ENCODE measurements at places on chromosomes 2 and 18. TPM values are rescaled to one million over a fixed set of nuclear protein-coding genes. Genes with fewer than 3 reads are reported as not detected.

IL36RN gene
- total RNA-seq, result not detected

DNA sequence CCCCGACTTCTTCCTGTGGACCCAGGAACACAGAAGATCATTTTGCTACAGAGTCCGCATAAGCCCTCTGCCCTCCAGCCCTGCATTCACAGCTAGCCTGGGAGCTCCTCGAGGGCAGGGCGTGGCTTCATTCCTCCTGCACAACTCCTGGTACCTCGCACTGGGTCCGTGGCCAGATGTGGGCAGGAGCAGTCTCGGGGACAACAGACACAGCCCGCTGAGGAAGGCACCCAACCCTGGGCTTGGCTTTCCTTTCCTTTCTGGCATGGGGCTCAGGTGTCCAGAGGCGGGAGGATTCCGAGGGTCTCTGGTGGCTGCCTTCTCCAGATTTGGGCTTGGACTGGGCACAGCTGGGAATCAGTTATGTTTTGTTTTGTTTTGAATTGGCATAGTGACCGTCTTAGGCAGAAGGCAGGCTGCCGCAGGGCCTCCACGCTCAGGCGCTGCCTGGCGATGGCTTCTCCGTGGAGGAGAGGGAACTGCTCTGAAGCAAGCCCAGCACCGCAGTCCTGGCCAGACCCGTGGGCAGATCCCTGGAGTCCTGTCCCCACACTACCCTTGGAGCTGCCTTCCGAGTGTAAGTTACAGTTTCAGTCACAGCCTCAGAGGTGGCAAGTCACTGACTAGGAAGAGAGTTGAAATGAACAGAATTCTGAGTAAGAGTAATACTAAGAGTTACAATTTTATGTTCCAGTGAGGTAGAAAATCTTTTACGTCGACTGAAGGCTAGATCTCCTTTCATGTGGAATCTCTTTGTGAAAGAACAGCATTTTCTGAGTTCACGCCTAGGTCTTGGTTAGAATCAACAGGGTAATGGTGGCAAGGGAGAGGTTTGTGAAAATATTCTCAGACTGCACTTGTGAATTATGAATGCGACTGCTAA, 47.9 kb downstream of the LDLRAD4 start:
- DNase-seq, result no peak

DNA sequence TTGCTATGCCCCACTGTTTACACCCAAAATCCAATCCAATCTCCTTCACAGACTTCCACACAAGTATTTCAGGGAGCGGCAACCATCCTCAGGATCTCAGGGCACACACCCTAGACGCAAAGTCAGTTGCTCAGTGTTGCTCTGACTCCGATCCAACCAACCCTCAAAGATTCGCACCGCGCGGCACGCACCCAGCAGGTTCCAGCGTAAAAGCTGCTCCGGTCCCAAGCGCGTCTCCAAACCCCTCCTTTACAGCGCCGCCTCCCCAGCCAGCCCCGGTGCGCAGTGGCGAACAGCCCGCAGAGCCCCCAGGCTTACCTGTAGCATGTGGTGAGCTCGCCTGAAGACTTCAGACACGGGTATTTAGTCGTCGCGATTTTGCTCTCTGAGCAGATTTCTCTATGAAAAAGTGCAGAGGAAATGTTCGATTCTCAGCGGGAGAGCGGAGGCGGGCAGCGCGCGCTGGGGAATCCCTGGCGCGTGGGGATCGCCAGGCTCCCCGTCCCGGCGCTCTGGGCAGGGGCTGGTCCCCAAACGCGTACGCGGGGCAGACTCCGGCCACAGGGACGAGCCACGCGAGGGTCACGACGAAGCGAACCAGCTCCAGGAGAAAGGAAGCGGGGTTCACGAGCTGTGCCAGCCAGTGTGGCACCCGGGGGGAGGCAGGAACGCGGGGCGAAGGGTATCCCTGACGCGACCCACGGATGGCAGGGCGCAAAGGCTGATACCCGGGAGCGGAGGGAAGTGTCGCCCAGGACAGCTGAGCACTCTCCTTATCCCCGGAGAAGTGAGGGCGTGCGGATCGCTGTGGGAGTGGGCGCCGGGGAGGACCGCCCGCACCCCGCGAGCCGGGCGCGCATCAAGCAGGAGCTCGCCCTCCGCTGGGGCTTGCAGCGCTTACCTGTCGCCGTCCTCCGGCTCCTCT, 650 bp downstream of the CCBE1 start:
- DNase-seq, result no peak

DNA sequence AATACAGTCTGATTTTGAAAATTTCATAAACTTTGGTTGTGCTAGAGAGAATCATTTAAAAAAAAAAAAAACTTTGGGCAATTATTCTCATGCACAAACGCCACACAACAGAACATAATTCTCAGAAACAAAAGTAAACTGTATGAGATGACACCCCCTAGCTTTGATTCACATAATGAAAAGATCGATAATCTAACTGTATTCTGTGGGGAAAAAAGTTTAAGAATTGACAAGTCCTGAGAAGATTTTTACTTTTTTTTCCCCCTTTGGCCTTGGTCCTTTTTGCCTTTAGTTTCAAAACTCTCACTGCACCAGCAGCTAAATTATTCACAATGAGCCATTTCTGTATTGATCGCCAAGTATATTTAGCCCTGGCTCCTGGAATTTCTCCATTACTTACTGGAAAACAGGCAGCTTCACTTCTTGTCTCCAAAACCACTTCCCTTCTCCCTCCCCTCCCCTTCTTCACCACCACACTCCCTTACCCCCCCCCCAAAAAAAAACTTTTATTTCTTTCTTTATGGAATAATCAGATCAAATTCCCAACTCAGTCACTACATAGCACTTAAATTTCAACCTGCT, 2.0 kb downstream of the IKZF2 start:
- no peak for DNase-seq

CDH7 gene
- total RNA-seq, result not detected

GRCh38 chr2:134073023-134073422, 180.8 kb upstream of the MGAT5 start:
- DNase-seq, result no peak

All from OCI-LY7 (cell line).